Left cardiac atrium (tissue), 4 donors: ENCODE measurements at places on chromosomes 4 and X. TPM values are rescaled to one million over a fixed set of nuclear protein-coding genes. Genes with fewer than 3 reads are reported as not detected.
A peak's percentile ranks its signal among the peaks of the same experiment; 100 is the strongest.

DNA sequence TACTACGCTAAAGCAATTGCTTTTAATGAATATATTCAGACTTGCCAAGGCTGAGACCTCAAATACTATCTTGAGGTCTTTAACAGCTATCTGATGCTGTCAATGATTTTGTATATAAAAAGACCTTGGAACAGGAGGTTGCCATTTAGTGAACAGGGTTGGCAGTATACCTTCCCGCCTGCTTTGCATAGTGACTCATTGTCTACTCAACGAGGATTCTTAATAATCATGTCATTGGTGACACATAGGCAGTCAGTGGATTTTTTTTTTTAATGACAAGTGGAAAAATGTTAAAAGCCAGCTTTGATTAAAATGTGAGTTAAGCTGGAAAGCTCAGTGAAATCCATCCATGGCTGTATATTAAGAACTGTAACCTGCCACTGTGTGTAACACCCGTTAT lies 164.0 kb downstream of the ASMT start:
- DNase-seq: no peak

DNA sequence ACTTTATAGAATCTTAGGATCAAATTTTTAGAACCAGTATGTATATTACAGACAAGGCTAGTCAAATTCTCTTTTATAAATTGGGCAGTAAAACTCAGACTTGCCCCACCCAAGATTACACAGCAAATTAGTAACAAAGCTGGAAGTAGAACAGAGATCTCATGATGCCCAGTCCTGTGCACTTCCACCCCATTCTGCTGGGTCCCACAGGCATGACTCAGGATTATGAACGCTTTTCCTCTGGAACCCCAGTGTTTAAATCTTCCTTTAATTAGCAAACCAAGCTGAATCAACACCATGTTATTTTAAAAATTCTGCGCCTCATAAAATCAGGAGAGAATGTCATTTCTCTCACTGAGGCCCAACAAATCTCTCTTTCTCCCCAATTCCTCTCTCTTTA lies 1.5 kb upstream of the IL13RA2 start:
- DNase-seq: no peak

GRCh38 chrX:47632666-47633065 lies 2.9 kb upstream of the CFP start:
- DNase-seq: no peak

DNA sequence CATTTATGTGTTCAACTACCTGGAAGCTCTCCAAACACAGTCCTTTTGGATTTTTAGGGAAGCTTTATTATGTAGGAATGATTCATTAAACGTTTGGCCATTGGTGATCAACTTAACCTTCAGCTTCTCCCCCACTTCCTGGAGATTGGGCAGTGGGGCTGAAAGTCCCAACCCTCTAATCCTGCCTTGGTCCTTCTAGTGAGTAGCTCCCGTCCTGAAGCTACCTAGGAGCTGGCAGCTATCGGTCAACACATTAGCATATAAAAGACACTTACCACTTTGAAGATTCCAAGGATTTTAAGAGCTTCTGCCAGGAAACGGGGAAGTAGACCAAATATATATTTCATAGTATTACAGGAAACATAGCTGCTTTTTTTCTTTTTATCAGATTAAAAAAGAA lies 69.7 kb downstream of the MCUB start:
- DNase-seq: no peak

GRCh38 chrX:7889680-7890079 lies 37.5 kb downstream of the PNPLA4 start:
- DNase-seq: no peak

GRCh38 chrX:98607739-98608138 lies 1724.0 kb downstream of the RPA4 start:
- no peak for DNase-seq

DNA sequence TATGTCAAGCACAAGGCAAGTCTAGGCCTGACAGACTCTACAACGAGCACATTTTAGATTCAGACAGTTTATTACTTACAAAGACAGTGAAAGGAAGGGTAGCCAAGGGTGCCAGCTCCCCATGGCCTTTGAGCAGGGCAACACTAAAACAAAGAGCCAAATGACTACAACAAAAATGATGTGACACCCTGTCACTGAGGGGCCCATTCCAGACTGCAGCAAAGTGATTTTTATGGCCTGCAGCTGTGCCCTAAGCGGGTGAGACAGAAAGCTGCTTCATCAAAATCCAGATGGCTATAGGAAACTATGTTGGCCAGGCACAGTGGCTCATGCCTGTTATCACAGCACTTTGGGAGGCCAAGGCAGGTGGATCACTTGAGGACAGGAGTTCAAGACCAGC lies 13.4 kb upstream of the RP2 start:
- no peak for DNase-seq

GRCh38 chrX:71372388-71372787 lies 6.2 kb downstream of the TAF1 start:
- DNase-seq: no peak

DNA sequence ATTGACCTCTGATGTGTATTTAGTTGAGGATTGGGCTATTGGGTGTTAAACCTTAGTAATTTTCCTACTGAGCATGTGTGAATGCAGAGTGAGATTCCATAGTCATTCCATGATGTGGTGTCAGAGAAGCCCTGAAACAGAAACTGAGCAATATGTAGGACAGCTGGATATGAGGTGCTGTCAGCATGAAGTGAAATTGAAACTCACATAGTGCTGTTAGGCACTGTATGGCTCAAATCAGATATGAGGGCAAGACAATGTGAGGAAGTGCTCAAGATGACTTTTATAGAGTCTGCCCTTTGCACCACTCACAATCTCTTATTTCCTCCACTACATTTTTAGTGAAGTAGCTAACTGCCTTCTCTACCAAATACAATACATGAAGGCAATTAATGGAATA lies 188.3 kb downstream of the SH3BGRL start:
- DNase-seq: no peak

GRCh38 chrX:107825698-107826237 lies at the start of gene MID2:
TSS of gene MID2 (plus strand) at chrX:107825866. CDS start at chrX:107826427, 561 bp downstream.
- peak; percentile 50 for DNase-seq

- DNase-seq: no peak
Measured at GRCh38 chr4:100935090-100935489, 412.2 kb downstream of the PPP3CA start.

- DNase-seq: no peak
Measured at GRCh38 chrX:101360390-101360789, 11.8 kb upstream of the TIMM8A start.

DNA sequence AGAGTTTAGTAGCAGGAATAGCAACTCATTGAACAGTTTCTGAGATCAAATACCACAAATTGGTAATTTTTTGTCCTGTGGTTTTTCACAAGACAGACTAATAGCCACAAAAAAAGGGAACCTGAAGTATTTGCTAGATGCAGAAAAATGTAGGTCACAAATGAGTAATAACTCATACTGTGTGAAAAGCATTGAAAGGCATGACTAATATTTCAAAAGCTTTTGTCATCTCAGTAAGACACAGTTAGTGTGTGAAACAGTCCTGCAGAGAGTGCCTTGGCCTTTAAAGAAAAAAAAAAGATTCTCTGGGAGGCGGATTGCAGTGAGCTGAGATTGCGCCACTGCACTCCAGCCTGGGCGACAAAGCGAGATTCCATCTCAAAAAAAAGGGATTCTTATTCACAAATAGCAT lies 31.4 kb upstream of the SLC25A31 start:
- DNase-seq: no peak

GRCh38 chr4:153218961-153219360 lies 14.7 kb downstream of the TRIM2 start:
- DNase-seq: no peak

DNA sequence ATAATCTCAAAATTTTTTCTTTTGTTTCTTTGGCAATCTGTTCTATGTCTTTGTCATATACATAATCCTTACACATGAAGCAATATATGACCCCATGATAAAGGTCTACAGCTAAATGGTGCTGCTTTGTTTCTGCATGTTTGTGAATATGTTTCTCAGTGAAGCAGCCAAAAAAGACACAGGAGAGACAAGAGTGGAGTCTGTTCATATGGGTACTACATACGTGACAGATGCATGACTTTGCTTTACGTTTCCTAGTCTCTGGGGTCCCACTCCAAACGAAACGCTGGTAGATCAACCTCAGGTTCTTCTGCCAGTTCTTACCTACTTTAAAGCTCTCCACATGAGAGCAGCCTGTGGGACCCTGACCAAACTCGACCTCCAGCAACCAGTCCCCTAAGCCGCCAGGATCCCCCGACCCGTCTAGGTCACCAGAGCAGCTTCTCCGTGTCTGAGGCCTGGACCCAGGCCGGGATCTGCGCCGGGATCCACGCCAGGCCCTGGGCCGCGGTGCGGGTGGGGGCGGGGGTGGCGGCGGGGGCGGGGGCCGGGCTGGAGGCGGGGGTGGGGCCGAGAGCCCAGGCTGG lies 1.5 kb downstream of the USP51 start:
- no peak for DNase-seq

GRCh38 chr4:153153339-153153871 lies 50.8 kb upstream of the TRIM2 start:
- peak; percentile 53 for DNase-seq

GRCh38 chr4:36213977-36214376 lies 30.3 kb downstream of the ARAP2 start:
- DNase-seq: no peak

GRCh38 chr4:60938621-60939020 lies 261.5 kb upstream of the ADGRL3 start:
- DNase-seq: no peak

GRCh38 chr4:67581208-67581857 lies 22.8 kb downstream of the STAP1 start:
- no peak for DNase-seq

DNA sequence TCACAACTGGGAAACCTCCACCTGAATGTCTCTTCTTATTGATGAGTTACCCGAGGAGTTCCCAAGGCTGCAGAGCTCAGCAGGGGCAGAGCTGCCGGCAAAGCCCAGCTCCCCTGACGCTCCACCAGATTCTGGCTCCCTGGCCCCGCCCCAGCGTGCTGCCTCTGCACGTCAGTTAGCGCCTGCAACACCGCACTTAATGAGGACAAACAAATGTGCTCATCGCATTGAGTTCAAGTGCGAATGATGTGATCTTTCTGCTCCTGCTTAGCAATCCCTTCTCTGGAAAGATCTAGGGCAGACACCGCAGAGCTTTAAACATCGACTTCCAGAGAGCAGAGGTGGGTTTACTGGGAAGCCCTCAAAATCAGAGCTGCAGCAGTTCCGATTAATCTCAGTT lies 55.5 kb upstream of the FBXW7 start:
- peak; percentile 71 for DNase-seq

DNA sequence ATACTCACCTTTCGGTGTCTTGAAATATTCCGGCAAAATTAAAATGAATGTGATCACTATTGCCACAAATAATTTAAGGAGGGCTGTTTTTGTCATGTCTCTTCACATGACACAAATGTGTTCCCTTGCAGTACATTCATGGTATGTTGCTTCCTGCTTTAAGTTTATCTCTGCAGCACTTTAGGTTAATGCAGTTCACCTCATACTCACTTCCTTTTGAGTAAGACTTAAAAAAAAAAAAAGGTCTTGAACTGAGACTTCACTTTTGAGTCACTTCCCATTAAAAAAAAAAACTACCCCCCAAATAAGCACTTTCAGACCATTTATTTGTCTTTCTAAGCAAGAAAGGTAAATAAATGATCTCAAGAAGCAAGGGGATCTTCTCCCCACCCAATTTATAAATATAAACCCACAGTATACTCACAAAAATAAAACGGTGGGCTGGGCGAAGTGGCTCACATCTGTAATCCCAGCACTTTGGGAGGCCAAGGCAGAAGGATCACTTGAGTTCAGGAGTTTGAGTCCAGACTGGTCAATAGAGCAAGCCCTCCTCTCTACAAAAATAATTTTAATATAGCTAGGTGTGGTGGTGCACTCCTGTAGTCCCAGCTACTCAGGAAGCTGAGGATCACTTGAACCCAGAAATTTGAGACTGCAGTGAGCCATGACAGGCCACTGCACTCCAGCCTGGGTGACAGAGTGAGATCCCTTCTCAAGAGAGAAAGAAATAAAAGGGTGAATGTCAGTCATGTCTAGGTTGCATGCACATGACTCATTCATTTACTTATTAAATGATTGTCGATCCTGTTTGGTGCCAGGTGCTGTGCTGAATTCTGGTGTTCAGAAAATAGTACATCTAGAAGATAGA lies at the start of gene TMEM156:
Gene TMEM156 (minus strand): TSS at position 192 of the 868 bp plus-strand sequence. CDS start 96 bp downstream, at position 96.
- no peak for DNase-seq

Gene IGBP1
- total RNA-seq: 39.8 TPM

Gene ARR3
- not detected for total RNA-seq

Gene PGM2
- 13.8 TPM for total RNA-seq

Gene ASB11
- 65.9 TPM for total RNA-seq

Gene BEX2
- 18.6 TPM for total RNA-seq

Gene TLR10
- total RNA-seq: 0.18 TPM

Gene FOXR2
- not detected for total RNA-seq

Gene LINC00632
- total RNA-seq: 513 TPM

Gene TCEAL6
- not detected for total RNA-seq

Gene FABP2
- not detected for total RNA-seq
